ENCODE measurements at places on chromosomes 7 and 10. TPM values are rescaled to one million over a fixed set of nuclear protein-coding genes. Genes with fewer than 3 reads are reported as not detected.

CNPY1 gene
- not detected for total RNA-seq

FKBP6 gene
- total RNA-seq: not detected

ZMIZ2 gene
- total RNA-seq: 72.6 TPM

ASZ1 gene
- not detected for total RNA-seq

AOAH gene
- total RNA-seq: not detected

PPP1R17 gene
- not detected for total RNA-seq

BAMBI gene
- 17.0 TPM for total RNA-seq

AOC1 gene
- total RNA-seq: not detected

UPK3BL2 gene
- 3.3 TPM for total RNA-seq

HOXA7 gene
- not detected for total RNA-seq

HOXA3 gene
- 9.3 TPM for total RNA-seq

MYH16 gene
- total RNA-seq: not detected

AP3M1 gene
- total RNA-seq: 37.0 TPM

TEX36 gene
- total RNA-seq: not detected

GNG11 gene
- total RNA-seq: 9.4 TPM

CLCN1 gene
- total RNA-seq: not detected

SFMBT2 gene
- 1.8 TPM for total RNA-seq
